ENCODE measurements at places on chromosomes 11 and 22.

GRCh38 chr11:2778630-2779498 lies 79.1 kb upstream of the KCNQ1OT1 start:
- no peak for DNase-seq

- no peak for DNase-seq
These were observed 1.2 kb downstream of the RAB6A start for GRCh38 chr11:73759610-73760134.

DNA sequence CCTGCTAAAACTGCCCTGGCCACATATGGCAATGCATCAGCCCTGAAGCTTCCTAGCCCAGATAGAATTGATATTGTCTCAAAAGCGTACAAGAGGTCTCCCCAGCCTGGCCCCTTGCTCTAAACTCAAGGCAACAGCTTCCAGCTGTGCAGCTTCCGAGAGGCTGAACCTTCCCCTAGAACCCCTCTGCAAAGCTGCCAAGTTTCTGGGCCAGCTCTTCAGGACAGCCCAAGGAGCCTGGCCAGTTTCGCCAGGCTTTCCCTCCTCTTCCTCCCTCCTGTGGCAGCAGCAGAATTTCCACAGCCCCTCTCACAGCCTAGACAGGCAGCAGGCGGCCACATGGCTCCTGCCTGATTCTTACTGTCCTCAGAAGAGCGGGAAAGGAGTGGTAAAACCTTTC lies 34.5 kb downstream of the NUMA1 start:
- no peak for DNase-seq

DNA sequence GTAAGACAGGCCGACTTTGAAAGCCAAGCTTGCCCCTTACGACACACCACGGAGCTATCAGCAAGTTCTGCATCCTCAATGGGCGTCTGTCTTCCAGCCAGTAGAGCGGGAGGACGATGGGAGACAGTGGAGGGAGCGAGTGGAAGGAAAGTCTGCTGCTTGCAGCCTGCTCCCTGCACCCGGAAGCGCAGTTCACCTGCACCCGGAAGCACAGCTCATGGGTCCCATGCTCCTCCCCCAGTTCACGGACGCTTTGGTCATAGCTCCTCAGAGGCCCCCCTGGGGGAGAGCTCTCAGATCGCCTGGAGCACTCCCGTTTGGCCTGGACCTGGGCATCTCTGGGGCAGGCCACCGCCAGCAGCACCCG lies 51.3 kb downstream of the FBLN1 start:
- no peak for DNase-seq

GRCh38 chr11:122732342-122733315 lies 77.1 kb downstream of the UBASH3B start:
- DNase-seq: no peak

DNA sequence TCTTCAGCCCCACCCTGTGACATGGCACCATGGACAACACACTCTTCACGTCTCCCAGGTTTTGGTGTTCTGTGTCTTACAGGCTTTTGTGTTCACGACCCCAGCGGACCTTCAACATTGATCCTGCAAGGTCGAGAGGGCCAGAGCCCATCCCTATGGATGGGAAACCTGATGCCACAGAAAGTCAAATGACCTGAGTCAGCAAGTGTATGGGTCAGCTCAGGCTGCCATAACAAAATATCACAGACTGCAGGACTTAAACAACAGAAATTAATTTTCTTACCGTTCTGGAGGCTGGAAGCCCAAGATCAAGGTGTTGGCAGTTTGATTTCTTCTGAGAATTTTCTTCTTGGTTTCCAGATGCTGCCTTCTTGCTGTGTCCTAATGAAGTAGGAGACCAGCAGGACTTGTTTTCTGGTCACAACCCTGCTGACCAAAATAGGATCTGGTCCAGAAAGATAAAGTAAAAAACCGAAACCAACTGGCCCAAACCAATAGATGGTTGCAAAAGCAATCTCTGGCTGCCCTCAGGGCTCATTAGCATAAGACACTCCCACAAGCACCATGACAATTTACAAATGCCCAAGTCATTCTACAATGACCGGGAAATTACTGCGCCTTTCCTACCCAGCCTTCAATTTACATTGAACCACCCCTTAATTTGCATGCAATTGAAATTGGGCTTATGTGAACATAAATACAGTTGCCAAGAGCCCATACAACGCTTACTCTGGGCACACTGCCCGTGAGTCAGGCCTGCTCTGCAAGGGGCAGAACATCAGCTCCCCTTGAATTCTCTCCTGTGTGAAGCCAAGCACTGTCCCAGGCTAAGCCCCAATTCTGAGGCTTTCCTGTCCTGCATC lies 113.9 kb downstream of the RPS6KA4 start:
- no peak for DNase-seq

- DNase-seq: no peak
These were observed 6.2 kb upstream of the TLCD5 start for GRCh38 chr11:120318906-120319305.

DNA sequence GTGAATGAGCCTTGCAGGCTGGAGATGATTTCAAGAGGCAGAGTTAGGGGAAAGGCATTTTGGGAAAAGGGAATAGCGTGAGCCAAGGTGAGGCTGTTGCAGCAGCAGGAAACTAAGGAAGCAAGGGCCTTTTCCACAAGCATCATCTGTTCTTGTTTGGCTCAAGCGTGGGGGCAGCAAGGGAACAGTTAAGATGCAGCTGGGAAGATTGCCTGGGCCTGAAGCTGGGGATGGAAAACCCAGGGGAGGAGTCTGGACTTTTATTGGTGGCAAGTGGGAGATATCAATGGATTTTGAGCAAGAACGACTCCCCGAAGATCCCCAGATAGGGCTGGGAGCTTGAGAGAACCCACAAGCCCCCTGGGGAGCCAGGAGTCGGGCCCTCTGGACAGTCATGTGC lies 27.3 kb upstream of the PICK1 start:
- no peak for DNase-seq

DNA sequence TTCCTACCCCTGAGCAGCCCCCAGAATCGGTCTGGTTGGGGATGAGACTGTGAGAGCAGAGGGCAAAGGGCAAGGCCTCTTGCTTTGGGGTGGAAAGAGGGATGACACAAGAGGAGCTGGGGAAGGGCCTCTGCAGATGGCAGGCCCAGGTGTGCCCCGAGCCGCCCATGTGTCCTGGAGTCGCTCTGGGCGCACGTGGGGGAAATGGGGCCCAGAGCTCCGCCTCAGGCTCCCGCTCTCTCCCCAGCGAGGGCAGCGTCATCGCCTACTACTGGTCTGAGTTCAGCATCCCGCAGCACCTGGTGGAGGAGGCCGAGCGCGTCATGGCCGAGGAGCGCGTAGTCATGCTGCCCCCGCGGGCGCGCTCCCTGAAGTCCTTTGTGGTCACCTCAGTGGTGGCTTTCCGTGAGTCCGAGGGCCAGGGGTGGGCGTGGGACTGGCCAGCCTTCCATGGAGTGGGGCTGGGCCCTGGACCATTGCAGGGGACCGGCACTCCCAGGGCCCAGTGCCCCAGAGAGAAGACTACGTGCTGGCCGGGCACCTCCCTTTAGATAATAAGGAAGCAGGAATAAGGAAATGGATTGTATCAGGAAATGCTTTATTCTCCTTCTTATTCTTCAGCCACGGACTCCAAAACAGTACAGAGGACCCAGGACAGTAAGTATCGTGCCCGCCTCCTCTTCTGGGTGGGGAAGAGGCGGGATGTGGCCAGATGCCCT lies 30.1 kb downstream of the ST14 start:
- no peak for DNase-seq

DNA sequence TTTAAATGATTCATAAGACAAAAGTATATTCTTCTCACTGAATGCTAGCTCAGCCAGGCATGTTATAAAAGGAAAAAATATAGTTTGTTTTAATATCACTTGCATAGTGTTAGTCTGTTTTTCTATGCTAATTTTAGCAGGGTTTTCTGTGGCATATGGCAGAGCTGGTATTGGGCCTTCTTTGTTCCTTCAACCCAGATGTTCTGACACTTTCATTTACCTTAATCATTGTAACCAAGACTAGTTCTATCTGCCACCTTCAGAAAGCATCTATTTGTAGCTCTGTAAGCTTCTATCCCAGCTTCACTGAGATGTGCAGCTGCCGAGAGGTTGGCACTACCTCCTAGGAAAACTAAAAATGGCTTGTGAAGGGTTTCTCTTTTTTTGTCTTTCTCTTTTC lies 338.7 kb downstream of the GUCY1A2 start:
- no peak for DNase-seq

DNA sequence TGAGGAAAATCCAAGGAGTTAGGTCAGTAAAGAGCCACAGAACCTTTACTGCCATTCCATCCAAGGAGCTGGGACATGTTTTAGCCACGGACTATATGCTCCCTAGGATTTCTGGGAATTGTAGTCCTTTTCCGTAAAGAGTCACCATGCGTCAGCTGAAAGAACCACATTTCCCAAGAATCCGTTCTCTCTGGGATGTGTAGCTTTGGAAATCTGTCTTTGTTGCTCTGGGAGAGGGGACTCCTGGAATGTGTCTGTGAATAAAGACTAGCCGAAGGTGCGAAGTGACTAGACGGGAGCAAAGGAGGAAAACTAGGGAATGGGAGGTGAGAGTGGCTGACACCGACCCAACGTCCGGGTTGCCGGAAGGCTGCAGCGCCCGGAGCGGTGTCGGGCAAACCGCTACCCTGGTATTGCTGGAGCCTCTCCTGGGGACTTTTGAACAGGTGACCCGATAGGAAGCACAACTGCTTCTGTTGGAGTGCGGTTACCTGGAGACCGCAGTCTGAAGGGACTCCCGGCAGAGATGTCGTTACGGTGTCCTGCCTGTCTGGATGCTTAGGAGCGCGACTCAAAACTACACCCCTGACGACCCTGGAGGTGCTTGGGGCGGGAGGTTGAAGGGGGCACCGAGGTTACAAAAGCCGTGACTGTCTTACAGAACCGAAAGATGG lies at the start of gene IFTAP:
Gene IFTAP (plus strand): TSS at position 187 of the 674 bp plus-strand sequence. CDS start 15,602 bp downstream, outside the sequence.
- no peak for DNase-seq

DNA sequence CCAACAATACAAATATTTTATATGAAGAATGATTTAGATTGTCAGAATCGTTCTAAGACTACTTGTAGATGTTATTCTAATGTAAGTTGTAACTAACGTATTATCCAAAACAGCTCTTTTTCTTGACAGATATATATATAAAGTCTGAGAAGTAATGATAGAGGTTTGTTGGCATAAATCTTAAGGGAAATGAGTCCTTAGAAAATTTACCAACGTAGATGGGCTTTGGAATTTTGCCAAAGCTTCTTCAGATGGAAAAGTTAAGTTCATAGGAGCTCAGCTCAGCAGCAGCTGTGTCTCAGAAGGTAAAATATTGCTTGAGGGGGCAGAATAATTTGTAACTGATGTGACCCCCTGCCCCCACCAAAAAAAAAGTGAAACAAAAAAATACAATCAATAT lies 66.7 kb downstream of the BID start:
- DNase-seq: no peak

- no peak for DNase-seq
These were observed 13.9 kb upstream of the ACCSL start for GRCh38 chr11:44033856-44034255.

DNA sequence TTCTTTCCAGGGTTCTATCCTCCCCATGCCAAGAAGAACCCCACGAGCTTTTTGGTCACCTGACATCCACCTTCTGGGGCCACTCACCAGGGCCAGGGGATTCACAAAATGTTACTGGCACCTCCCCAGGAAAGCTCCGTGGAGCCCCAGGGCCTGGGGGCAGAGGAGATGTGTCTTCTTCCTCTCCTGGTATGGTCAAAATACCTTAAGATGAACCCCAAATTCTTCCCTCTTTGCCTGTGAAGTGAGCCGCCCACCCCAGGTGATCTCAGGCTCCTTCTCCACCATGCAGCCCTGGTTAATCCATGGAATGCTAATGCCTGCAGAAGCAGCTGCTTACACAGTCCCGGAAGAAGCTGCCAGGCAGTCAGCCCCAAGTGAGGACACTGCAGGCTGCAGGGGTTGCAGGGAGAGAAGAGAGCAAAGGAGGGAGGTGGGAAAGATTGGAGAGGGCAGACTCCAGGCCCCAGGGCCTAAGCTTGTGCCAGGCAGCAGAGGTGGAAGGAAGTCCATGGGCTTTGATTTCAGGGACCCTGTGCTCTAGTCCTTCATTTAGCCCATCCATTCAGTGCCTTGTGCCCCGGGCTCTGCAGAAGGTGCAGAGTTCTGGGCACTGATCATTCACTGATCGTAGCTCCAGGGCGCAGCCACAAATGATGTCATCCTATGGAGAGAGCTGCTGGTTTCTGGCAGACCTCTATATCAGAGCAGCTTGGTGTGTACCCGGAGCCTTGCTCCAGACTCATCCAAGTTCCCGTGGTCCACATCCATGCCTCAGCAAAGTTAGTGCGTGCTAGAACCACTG lies 127.9 kb upstream of the NECTIN1 start:
- DNase-seq: no peak

GRCh38 chr11:12801976-12802375 lies 127.8 kb downstream of the TEAD1 start:
- DNase-seq: no peak

DNA sequence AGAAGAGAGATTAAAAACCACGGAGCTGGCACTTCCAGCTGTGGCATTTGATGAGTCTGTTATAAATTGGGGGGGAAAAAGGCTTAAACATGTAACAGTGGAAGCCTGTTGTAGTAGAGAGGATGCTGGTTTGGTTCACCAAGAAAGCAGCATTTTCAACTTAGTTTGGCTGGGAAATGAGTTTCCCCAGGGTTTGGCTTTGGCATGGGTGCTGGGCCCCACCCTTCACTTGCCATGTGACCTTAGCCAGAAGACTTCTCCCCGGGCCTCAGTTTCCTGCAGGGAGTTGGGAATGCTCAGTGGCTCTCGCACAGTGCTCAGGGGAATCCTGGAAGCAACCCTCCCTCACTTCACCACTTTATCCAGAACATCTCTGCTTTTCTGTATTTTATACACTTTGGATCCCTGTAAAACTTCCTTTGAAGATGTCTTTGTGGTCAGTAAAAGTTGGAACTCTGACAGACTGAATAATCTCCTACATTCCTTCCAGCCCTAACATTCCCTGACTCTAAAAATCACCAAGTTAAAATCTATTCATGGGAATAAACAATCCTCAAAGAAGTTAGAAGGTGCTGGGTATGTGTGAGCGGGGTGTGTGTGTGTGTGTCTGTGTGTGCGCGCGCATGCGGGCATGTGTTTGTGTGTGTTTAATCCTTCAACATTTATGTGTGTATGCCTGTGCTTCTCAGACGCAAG lies 166.0 kb downstream of the TENM4 start:
- no peak for DNase-seq

- no peak for DNase-seq
These were observed at the start of gene GAS2L1 for GRCh38 chr22:29306175-29306834. GAS2L1 (plus strand) TSS chr22:29306650; CDS start chr22:29308106, 1,456 bp downstream.

- DNase-seq: no peak
These were observed 429.6 kb downstream of the INSC start for GRCh38 chr11:15544353-15544752.
